BJ (cell line): ENCODE measurements at places on chromosomes 11 and 22. TPM values are rescaled to one million over a fixed set of nuclear protein-coding genes. Genes with fewer than 3 reads are reported as not detected.

Gene SMDT1
- polyA plus RNA-seq = 32.3 and 35.7 TPM in 2 replicates

Gene MRGPRX3
- not detected in 2 replicates for polyA plus RNA-seq

Gene OR4P4
- not detected in 2 replicates for polyA plus RNA-seq

Gene STIM1
- polyA plus RNA-seq = 24.4 and 54.6 TPM in 2 replicates

Gene FJX1
- polyA plus RNA-seq = 4.8 and 6.1 TPM in 2 replicates

Gene MYO7A
- 0.01 and 0.04 TPM in 2 replicates for polyA plus RNA-seq

Gene FOLR1
- 0.83 and 1.2 TPM in 2 replicates for polyA plus RNA-seq

Gene SCUBE2
- polyA plus RNA-seq = 1.4 and 2.0 TPM in 2 replicates

Gene RGL4
- not detected in 2 replicates for polyA plus RNA-seq

Gene GPHA2
- polyA plus RNA-seq = not detected in 2 replicates

GRCh38 chr11:45794169-45794568 is 10.8 kb upstream of the SLC35C1 start:
- DNase-seq = no peak

DNA sequence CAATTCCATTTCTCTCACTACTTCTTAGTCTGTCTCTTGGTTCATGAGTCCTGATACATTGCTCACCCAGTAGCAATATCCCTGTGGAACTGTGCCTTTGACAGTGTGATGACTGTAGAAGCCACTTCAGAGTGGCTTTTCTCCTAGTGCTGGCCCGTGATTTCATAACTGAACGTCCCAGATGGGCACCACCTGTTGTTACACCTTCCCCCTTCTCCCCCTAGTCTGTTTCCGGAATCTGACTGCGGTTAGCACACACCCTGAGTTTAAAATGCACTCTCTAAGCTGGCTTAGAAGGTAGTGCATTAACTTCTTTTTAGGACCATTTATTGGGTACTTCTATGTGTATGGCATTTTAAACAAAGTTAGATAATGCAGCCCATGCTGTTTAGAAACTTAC is 83.0 kb downstream of the ALX4 start:
- no peak for DNase-seq

GRCh38 chr11:91840640-91841240 is 383.9 kb upstream of the FAT3 start:
- no peak for DNase-seq

DNA sequence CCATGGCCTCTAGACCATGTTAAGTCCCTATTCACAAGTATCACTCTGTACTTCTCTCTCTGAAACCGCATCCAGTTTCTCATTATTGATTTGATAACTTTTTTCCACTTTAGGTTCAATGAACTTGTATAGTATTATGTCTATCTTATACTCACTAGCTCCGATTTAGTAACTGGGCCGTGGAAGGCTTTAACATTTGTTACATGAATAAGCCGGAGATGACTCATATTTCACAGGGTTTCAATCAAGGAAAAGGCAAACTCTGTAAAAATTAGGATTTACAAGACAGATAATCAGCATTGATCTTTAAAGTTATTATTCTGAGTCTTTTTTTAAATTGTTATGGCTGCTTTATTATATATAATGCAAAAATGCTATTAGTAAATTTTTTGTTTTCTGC is 662.2 kb upstream of the CNTN5 start:
- no peak for DNase-seq

GRCh38 chr11:66745356-66746235 is 16.6 kb upstream of the SPTBN2 start:
- DNase-seq = no peak

DNA sequence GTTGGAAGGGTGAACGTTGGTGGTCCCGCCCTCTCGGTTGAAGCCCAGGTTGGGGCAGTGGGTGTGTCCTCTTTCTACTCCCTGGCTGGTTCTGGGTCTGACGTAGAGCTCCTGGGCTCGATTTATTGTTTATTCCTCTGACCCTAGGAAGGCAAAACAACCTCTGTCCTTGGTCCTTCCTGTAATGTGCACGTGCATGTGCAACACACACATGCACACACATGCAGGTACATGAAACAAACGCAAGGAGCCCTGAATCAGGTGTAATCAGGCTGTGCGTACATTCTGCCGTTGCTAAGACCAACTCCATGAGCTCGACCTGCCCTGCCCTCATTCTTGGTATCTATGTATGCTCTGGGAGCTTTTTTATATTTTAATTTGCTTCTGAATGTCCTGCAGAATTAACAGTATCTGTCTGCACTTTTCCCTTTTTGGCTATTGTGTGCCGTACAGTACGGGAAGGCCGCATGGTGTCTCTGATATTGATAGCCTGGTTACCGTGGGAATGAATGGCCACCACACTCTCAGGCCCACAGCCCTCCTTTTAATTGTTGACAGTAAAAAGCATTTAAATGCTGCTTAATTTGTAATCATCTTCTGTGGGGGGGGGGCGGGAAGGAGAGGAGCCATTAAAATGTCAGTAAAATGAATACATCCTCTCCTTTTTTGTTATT is 66.0 kb upstream of the NNMT start:
- DNase-seq = no peak

DNA sequence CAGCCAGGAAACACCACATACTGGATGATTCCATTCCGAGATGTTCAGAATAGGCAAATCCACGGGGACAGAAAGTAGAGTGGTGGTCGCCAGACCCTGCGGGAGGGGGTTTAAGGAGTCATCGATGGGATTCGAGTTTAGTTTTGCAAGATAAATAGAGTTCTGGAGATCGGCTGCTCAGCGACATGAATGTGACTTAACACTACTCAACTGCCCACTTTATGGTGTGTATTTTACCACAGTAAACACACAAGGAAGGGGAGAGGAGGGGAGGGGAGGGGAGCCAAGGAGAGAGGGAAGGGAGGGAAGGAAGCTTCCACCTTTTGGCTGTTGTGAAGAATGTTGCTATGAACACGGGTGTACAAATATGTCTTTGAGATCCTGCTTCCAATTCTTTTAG is 10.4 kb upstream of the ARHGAP8 start:
- no peak for DNase-seq

GRCh38 chr11:3177931-3178330 is 12.8 kb upstream of the OSBPL5 start:
- no peak for DNase-seq

DNA sequence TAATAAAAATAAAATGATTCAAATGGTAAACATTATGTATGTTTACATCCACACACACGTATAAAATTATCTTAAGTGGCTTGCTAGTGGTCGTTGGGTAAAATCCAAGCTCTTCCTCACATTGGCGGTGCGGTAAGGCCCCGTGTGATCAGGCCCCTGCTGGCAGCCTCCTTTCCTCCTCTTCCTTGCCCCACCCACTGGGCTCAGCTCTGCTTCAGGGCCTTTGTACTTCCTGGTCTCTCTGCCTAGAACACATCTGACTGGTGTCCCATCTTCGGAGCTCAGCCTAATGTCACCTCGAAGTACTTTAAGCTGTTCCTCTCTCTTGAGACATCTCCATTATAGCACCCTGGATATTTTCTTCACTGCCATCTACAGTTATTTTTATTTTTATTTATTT is 52.8 kb downstream of the OSBP2 start:
- DNase-seq = no peak

DNA sequence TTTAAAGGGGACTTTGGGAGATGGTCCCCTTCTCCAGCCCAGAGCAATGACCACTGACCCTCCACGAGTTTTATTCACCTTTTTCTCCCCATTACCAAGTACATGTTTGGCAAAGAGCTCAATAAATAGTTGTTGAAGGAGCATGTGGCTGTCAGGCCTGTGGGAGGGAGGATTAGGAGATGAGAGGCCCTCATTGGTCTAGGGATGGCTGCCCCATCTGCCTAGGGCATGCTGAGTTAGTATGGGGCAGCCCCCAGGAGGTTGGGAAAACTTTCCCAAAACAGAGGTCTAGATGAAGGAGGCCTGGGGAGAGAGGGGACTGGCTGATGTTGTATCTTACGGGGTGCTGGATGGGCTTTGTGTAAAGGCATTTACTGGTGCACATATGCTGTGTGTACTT is 10.6 kb downstream of the MAFF start:
- DNase-seq = no peak

- no peak for DNase-seq
These were observed 72.2 kb upstream of the BID start for GRCh38 chr22:17846326-17846992.

- no peak for DNase-seq
These were observed 38.8 kb downstream of the RASSF10 start for GRCh38 chr11:13047884-13048283.

DNA sequence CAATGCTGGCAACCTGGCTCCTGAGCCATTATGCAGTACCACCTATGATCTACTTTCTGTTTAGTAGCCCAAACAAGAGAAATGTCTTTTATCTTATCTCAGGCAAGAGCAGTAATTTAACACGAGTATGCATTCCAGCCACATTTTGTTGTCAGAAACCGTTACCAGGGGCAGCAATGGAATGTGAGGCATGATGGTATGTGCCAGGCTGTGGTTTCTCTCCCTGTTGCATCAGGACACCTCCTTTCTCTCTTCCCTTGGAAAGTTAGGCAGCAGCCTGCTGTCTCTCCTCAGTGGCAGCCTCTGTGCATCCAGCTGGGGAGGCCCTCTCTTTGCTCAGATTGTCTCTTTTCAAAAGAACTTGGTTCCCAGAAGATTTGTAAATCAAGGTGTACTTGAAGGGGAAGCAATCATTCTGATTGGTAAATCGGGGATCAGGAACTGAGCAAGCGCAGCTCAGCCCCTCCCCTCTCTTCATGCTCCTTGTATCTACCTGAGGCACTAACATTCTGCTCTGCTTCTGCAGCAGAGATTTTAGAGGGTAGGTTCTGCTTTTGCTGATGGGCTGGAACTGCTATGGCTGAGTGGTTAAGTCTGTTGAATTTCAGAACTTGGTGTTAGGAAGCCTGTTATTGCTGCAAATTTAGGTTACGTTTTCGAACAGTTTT is 229.2 kb downstream of the ADAMTS15 start:
- DNase-seq = peak; percentile 65

DNA sequence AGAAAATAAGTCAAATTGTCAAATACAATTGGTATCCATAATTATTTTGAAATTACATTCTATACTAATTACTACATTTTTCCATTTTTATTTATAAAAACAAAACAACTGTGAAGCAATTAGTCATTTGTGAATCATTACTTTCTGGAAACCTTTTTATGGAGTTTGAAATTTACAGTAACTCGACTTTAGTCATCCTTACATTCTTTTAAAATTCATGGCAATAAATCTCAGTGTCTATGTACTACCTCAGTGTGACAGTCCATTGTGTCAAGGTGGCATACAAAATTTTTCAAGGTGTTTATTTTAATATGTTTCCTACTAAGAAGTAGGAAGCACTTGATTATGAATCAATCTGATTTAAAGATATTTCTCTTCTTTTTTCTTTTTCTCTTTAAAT is 1949.4 kb upstream of the RAG2 start:
- DNase-seq = no peak

DNA sequence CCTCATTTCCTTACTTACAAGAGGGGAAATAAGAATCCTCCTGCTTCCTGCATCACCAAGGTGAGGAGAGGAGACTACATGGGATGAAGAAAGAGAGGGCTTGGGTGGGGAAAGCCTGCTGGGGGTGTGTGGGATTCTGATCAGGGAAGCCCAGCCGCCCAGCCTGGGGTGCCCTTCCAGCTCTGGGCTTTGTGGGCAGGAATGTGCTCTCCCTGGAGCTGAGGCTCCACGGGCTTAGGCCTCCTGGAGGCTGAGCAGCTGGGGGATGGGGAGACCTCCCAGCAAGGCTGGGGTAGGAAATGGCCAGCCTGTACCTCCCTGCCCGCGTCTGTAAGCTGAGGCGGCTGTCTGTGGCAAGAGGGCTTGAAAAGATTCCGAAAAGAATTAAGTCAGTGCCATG is 206.1 kb downstream of the GRIK4 start:
- DNase-seq = no peak

GRCh38 chr11:29333993-29334775 is 682.6 kb downstream of the KCNA4 start:
- no peak for DNase-seq
